Islet precursor cell (in vitro differentiated cells): ENCODE measurements at places on chromosomes 11 and 22.

GRCh38 chr11:90343673-90344072 is 120.8 kb upstream of the CHORDC1 start:
- DNase-seq: no peak

DNA sequence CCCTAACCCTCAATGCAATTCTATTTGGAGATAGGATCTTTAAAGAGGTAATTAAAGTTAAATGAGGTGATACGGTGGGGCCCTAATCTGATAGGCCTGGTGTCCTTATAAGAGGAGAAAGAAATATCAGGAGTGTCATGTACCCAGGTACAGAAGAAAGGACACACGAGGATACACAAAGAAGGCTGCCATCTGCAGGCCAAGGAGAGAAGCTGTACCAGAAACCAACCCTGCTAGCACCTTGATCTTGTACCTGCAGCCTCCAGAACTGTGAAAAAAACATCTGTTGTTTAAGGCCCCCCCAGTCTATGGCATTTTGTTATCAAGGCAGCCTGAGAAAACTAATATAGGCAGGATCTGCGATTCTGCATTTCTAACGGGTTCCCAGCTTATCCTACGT is 44.2 kb downstream of the FBXO7 start:
- DNase-seq: no peak

- DNase-seq: no peak
These were observed at the start of gene CST6 for GRCh38 chr11:66011785-66012303. CST6 (plus strand) TSS chr11:66012008; CDS start chr11:66012045, 37 bp downstream.

GRCh38 chr11:20243974-20244373 is 83.7 kb upstream of the DBX1 start:
- DNase-seq: no peak

GRCh38 chr22:38406617-38407016 is 48.4 kb downstream of the KCNJ4 start:
- DNase-seq: no peak

- DNase-seq: no peak
These were observed 29.8 kb downstream of the DUSP8 start for GRCh38 chr11:1542267-1542666.

DNA sequence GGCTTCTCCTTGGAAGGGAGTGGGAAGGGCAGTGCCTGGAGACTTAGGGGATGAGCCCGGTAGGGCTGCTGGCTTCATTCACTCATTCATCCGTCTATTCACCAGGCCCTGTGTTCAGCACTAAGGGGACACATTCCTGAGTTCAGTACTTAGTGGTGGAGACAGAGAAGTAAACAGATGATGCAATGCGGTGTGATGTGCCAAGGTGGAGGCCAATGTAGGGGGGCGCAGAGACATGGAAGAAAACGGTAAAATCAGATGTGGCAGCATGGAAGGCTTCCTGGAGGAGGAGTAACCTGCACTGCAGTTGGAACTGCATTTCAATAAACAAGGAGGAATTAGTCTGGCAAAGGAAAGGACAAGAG is 21.3 kb downstream of the GRIK4 start:
- no peak for DNase-seq

DNA sequence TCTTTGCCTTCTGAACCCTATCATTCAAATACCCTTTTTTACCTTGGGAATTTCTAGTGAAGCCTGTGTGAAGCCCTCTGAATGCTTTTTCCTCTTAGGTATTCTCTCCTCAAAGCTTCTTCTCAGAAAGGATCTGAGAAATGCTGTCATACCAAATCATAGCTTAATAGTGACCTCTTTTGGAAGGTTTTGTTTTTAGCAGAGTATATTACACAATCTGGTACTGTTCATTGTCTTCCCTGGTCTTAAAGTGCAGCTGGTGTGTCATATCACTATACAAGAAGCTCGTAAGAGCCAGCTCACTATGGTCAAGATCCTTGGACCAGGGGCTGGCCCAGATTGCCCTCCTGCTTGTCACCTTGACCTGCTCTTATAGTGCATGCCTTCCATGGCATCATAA is 204.4 kb upstream of the ANO5 start:
- DNase-seq: no peak

- DNase-seq: no peak
These were observed 62.5 kb downstream of the USP35 start for GRCh38 chr11:78251083-78251775.
